Head of caudate nucleus (tissue), 42 donors: ENCODE measurements at places on chromosomes 6 and 20.

GRCh38 chr20:37301558-37301957 lies 12.1 kb downstream of the MANBAL start:
- DNase-seq, result no peak

GRCh38 chr20:19137641-19138040 lies 74.8 kb upstream of the SLC24A3 start:
- DNase-seq, result no peak

DNA sequence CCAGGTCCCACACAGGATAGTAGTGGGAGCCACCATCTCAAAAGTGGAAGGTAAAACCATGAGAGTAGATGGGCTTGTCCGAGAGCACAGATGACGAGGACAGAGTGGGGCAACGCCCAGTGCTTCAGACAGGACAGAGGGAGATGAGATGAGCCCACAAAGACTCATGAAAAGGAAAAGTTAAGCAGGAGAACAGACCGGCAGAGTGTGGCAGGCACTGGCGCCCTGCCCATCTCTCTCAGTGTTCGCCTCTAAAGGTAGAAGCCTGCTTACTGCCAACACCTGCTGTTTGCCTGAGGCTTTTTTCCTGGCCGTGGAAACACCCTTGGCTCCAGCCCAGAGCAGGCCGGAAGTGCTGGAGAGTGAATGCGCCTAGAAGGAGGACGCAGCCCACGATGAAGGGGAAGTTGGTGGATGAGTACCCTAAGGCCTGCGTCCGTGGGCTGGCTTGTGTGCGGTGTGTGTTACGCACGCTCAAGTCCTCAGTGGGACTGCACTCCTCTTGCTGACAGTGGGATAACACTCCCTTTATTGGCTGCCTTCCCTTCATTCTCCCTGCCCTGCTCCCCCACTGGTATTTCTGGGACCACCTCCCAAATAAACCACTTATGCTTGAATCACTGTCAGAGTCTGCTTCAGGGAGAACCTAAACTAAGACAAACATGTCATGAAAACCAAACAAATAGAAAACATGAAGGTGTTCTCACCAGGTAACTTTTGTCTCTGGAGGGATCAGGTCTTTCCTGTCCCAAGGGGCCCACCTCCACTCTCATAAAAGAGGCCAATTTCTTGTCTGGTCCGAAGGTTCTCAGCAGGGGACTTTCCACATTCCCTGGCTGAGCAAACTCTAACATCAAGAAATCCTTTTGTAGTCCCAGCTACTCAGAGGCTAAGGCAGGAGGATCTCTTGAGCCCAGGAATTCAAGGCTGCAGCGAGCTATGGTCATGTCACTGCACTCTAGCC lies 9.1 kb upstream of the FOXP4 start:
- DNase-seq, result no peak

GRCh38 chr6:135002229-135002844 lies 52.3 kb downstream of the HBS1L start:
- no peak for DNase-seq

DNA sequence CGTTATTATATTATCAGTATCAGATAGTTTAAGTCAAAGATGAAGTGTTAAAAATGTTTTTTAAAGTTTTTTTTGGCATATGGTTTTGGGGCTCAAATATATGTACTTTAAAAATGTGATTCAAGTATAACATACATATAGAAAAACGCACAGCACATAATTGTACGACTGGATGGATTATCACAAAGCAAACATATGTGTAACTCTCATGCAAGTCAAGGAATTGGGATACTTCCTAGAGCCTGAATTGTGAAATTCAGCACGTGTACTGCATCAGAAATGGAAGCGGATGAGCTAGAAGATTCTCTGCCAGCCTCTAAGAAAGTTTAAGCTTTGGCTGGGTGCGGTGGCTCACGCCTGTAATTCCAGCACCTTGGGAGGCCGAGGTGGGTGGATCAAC lies 340.9 kb downstream of the PRL start:
- DNase-seq, result no peak
